Esophagus squamous epithelium (tissue), 5 donors: ENCODE measurements at places on chromosomes 7 and 10.

DNA sequence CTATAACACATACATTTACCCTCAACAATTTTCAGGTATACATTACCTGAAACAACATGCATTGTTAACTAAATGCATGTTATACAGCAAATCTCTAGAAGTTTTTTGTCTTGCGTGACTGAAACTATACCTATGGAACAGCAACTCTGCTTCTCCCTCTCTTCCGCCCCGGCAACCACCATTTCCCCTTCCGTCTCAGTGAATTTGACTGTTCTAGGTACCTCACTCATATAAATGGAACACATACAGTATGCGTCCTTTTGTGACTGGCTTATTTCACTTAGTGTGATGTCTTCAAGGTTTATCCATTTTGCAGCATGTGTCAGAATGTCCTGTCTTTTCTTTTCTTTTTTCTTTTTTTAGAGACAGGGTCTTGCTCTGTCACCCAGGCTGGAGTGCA is 22.5 kb downstream of the CALHM2 start:
- DNase-seq = no peak

DNA sequence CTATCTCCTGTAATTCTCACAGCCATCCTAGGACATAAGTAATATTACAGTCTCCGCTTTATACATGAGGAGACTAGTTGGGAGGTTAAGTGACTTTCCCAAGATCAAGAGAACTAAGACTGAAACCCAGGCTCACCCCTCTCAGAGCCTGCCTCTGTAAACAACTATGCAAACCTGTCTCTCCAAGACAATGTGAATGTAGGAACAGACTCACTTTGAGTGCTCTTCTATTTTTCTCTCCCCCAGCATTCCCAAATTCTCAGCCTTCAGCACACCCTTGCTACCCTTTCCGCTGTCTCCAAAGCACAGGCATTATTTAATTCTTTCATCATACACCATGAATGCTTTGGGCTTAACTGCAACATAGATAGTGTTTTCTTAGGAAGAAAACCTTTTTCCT is 13.6 kb downstream of the ACTA2 start:
- DNase-seq = no peak

- no peak for DNase-seq
Measured at GRCh38 chr7:115941703-115942268, 88.8 kb downstream of the TFEC start.

DNA sequence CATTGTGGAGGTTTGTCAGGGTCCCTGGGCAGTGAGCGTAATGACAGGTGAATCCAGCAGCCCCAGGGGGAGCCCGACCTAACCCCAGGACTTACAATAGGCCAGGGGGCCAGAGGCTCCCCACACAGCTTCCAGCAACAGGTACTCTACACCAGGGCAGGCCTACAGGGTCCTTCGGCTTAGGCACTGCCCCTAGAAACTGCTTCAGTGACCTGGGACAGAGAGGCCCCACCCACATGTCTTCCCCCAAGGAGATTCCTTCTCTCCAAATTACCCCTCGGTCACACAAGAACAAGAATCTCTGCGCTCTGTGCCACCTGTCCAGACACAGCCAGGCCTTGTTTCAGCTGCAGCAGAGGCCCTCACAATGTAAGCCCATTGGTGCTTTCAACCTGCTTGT is 24.4 kb downstream of the SKIDA1 start:
- DNase-seq = no peak

- no peak for DNase-seq
Measured at GRCh38 chr10:129140921-129141885, 325.8 kb upstream of the MGMT start.

DNA sequence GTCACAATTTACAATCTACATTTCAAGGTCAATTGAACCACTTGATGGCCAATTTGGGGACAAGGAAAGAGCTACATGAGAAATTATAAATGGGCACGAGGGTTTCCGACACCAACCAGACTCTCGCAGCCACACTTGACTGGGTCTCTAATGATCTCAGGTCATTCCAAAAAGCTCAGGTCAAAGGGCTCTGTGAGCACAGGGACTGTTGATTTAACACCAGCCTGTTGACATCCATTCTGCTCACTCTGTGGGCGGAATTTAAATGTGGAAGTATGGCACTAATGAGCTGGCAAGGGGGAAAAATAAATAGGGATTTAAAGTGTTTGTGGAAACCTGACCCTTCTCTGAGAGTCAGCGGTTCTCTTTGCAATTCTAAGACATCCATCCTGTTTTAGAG is 810.7 kb upstream of the AUTS2 start:
- no peak for DNase-seq

- DNase-seq = no peak
Measured at GRCh38 chr7:25894902-25895791, 256.9 kb upstream of the NFE2L3 start.

DNA sequence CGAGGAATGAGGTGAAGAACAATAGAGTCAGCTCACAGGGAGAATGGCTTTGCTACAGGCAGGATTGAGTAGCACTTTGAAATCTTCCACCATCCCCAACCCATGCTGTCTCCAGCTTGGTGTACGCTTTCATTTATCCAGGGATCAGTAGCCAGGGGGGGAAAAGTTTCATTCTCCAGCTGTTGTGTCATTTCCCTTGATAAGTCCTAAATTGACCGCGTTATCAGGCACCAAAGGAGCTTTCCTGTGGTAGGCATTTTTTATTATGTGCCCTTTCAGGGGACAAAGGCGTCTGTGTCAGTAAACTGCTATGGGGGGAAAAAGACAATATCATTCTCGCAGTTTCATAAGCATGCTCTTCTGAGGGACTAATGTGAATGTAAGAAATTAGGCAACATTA is 106.6 kb upstream of the YAE1 start:
- no peak for DNase-seq

- DNase-seq = no peak
Measured at GRCh38 chr7:20350518-20350951, 19.8 kb downstream of the ITGB8 start.

GRCh38 chr7:157059534-157059933 is 49.1 kb upstream of the MNX1 start:
- DNase-seq = no peak

GRCh38 chr7:146647445-146647844 is 530.8 kb downstream of the CNTNAP2 start:
- no peak for DNase-seq

DNA sequence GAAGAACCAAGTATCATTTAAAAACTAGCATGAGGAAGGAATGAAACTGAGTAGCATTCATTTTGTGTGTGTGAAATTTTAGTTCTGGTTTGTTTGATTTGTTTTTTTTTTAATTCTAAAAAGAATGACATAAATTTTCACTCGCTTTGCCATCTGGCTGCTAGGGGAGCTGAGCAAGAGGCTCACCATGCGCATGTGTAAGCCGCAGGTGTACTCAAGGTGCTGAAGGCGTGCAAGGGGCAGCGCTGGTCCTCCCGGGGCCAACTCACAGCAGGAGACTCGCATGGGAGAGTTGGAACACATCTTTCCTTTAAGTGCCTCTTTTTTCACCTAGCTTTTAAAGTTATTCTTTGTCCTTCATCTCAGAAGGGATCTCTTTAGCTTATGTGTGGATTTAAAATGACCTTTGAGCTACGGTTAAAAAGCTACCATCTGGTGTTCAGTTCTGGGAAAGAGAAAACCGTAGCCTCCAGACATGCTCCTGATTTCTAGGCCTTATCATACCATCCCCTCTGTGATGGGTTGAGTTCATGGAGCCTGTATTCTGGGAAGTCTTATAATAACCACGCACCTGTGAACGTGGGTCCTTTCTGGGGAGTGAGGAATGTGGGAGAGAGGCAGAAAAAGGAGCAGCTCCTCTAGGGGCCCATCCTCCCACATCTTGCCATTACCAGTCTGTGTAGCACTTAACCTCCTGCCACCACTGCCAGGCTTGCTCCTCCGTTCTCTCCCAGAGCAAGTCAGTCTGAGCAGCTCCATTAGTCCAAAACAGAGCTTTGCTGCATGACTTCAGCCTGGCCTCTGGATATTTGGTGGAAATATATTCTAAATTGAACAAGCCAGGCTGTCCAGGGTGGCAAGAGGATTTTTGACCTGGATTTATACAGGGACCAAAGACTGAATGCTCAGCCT is 61.9 kb downstream of the KLHDC10 start:
- no peak for DNase-seq

GRCh38 chr7:115198143-115198542 is 276.2 kb downstream of the MDFIC start:
- DNase-seq = no peak

- DNase-seq = no peak
Measured at GRCh38 chr7:4683884-4684565, 1.9 kb downstream of the FOXK1 start.

DNA sequence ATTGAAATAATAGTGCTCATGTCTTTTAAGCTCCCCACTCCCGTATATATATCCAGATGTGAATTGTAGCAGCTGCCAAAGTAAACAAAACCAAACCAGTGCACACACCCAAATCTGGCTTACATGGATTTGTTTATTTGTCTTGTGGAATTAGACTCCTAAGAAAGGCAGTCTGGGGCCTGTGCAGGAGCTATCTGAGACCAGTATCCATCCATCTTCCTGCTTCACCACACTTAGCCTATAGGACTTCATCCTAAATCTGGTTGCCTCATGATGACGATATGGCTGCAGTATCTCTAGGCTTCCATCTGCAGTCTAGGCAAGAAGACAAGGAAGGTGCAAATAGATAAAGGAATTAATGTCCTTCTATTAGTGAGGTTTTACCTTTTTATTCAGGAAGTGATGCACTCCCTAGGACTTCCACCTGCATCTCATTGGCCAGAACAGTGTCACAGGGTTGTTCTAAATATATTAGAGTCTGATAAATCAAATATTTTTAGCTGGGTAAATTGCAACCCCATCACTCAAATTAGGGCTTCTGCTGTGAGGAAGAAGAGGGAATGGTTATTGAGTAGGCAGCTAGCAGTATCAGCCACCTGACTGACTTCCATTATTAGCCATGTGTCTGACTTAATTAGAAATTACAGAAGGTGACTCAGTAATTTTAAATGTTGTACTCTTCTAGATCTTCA is 6.0 kb downstream of the WIPF3 start:
- no peak for DNase-seq

- DNase-seq = no peak
Measured at GRCh38 chr7:99125505-99125865, 18.4 kb downstream of the SMURF1 start.

DNA sequence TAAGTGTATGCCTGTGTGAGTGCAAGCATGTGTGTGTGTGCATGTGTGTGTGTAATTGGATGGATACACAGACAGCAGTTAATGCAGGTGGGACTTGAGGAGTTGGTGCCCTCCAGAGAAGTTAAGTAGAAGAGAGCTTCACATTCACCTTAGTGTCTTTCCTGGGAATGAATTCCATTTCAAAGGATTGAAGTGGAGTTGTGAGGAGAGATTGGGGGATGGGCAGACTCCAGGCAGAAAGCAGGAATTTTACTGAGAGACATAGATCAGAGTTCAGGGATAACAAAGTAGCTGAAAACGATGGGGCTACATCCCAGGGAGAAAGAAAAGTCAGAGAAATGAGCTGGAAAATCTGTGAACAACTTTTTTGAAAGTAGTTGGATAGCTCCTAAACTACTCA is 464.4 kb downstream of the TCERG1L start:
- no peak for DNase-seq

DNA sequence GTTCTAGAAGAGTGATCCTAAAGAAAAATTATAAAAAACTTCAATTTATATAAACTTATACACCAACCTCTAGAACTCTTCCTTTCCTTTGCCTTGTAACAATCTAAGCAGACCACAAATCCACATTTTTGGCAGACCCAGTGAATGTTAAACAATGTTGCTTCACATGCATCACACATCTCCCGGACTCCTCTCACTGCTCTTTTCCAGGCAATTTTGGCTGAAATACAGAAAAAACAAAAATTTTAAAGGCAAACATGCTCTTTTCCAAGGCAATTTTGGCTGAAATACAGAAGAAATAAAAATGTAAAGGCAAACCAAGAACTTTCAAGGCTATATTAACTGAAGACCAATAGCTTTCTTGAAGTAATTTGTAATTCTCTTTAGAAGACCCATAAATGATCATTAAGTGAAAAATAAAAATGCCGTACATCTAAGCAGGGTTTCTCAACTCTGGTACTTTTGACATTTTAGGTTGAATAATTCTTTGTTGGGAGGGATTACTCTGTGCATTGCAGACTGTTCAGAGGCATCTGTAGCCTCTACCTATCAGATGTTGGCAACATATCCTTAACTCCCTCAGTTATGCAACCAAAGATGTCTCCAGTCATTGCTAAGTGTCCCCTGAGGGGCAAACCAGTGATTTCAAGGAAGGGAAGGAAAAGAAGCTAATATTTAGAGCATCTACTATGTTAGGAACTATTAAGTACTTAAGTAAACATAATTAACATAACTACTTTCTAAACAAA is 64.4 kb downstream of the NRBF2 start:
- no peak for DNase-seq

DNA sequence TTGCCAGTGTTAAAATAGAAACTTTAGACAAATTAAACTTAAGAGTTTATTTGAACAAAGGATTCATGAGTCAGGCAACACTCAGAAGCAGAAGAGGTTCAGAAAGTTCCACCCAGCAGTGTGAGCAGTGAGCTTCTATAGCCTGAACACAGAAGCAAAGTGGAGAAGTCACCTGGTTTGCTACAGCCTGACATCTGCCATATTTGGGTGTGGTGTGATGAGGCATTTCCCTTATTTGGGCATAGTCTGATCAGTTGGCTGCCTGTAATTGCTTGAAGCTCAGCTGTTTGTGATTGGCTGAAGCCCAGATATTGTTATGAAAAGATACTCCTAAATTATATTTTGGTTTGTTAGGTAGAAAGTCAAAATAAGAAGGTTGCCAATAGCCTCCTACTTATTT is 39.1 kb downstream of the VWC2 start:
- no peak for DNase-seq

- no peak for DNase-seq
Measured at GRCh38 chr7:95963446-95963990, 191.2 kb downstream of the DYNC1I1 start.

GRCh38 chr7:11753433-11753832 is 78.6 kb downstream of the THSD7A start:
- no peak for DNase-seq

DNA sequence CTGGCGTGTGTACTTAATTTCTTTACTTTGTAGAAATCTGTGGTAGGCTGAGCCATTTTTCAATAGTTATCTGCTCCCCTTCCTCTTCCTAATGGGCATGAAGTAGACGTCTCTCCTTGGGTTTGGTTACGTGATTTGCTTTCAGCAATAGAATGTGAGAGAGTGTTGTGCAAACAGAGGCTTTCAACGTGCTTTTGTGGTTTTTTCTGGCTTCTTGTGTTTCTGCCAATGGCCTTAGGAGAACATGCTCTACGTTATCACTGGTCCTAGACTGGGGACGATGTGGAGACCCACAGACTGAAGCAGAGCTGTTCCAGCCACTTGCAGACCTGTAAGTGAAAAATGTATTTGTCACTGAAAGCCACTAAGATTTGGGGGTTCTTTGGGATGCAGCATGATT is 107.2 kb upstream of the NPTX2 start:
- no peak for DNase-seq

DNA sequence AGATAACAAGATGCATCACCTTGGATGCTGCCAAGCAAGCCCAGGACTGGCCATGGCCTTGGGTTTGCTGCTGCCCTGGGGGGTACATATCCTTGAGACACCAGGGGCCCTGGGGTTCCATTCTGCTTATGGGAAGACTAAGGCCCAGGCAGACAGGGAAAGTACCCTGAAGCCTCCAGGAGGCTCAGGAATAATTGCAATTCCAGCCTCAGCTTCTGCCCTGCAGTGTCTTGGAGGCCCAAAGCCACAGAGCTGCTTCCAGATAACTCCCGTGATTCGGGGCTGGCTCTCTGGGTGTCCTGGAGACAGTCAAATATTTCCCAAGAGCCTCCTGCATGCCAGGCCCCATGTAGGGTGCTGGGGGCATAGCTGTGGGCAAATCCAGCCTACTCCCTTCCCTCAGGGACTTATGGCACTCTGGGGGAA is 22.6 kb downstream of the MYL10 start:
- no peak for DNase-seq
